ENCODE measurements at places on chromosomes 16 and 17.
A peak's percentile ranks its signal among the peaks of the same experiment; 100 is the strongest.

- peak; percentile 98 for DNase-seq
Observed at GRCh38 chr16:30658731-30659506, 688 bp downstream of the FBRS start.

GRCh38 chr17:70622368-70623260, 453.3 kb downstream of the KCNJ2 start:
- DNase-seq = peak; percentile 64

DNA sequence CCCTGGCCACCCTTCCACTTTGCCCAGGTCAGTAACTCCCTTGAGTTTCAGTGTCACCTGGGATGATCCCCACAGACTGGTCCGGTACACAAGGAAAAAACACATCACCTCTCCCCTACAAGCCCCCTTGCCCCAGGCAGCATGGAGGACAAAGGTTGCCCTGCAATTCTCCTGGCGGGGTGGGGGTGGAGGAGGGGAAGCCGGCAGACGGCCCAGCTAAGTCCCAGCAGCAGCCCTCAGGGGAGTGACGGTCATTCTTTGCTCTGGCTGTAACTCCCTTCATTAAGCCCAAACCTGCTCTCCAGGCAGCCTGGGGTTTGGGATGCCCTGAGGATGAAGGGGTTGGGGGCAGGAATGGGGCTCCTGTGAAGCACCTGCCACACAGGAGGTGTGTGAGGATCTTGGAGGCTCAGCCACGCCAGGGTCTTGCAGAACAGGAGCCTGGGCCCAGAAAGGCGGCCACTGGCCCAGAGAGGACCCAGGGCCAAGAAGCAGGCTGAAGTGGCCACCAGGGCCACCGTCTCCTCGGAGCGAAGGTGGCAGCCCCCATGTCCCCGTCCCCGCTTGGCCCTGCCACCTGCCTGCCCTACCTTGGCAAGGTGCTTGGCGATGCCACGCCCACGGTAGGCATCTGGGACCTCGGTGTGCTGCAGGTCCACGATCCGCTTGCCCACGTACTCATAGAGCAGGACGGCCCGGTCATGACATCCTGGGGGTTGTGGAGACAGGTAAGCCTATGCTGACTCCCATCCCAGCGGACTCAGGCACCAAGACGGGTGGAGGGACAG, 9.5 kb downstream of the NATD1 start:
- no peak for DNase-seq

DNA sequence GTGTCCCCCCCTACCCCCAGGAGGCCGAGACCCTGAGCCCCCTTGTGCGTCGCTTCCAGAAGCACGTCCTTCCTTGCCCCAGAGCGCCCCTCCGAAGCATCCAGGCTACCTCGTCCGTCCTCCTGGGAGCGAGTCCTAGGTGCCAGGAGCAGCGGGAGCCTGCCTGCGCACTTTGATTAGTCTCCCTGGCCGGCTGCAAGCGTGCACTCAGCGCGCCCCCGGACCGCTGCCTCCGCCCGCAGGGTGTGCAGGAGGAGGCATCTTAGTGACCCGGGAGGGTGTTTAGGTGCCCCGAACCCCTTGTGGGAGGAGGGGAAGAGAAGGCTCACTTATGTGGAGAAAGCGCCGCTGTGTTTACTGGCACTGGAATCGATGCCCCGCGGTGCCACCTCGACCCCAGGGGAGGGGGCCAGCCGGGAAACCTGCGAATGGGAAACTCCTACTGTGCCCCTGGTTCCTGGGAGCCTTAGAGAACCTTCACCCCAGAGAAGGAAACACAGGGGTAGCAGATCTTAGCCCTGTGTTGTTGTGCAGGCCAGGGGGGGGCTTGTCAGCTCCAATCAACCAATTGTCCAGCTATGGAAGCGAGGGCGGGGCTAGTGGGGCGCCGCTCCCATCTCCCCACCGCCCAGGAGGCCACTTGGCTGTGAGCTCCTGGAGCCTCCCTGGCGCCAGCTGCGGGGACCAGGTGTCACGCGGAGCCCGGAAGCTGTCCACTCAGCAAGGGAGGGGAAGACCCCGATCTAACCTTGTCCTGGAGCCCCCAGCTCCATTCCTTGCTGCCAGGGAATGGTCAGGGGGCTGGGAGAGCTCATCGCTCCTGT, 922.8 kb upstream of the EEF2KMT start:
- DNase-seq = no peak

DNA sequence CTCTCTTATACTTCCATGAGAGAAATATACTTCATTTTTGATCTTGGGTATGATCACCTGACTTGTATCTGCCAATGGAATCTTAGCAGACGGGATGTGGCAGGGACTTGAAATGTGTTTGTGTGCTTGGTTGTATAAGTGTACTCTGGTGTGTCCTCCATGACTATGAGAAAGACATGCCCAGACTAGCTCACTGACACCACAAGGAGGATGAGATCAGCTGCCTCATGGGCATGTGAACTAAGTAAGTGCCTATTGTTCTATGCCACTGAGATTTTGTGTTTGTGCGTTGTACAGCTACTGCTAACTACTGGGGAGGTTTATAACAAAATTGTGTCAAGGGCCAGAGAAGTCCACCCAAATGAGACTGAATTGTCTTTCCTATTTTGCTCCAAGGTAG, 402.2 kb upstream of the SALL1 start:
- DNase-seq = no peak

GRCh38 chr17:82345151-82345976, 11.8 kb upstream of the SECTM1 start:
- no peak for DNase-seq

- peak; percentile 70 for DNase-seq
Observed at GRCh38 chr16:11768849-11769248, 26.2 kb upstream of the TXNDC11 start.

DNA sequence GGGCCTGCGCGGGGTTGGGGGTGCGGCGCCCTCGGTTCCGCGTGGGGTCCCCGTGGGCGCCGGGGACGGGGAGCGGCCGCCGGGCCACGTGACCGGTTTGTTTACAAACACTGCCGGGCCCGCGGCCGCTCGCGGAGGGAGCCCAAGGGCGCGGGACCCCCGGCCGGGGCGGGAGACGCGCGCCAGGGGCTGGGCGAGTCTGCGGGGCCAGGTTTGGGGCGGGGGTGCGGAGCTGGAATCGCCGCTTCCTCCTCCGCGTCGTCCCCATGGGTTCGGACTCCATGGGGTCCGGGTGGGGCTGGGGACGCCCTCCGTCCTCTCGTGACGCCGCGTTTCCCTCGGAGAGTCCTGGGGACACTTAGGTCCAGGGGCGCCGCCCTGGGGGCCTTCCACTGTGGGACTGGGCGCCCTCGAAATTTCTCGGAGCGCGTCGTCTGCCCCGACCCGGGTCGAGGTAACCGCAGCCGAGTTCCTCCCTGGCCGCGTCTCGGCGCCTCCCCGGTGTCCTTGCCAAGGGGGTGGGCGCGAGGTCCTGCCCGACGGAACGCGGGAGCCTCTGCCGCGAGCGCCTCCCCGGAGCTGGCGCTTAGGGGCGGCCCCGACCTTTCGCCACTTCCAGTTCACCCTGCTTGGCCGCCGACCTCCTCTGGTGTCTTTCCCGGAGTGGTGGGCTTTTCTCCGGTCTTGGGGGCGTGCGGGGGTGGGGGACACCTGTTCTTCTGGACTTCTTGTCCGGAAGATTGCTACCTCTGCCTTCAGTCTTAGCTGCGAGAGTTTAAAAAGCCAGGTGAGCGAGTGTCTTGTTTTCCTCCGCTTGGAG, 684 bp downstream of the YPEL2 start:
- DNase-seq = peak; percentile 51

- peak; percentile 16 for DNase-seq
Observed at GRCh38 chr16:21227866-21228265, 5.6 kb upstream of the ANKS4B start.

- DNase-seq = peak; percentile 58
Observed at GRCh38 chr17:78272181-78272913, 40.9 kb downstream of the TMEM235 start.

All from inflammatory macrophage treated with lipopolysaccharide for 4 hours (primary cell).